ENCODE measurements at places on chromosomes 4 and X. TPM values are rescaled to one million over a fixed set of nuclear protein-coding genes. Genes with fewer than 3 reads are reported as not detected.
A peak's percentile ranks its signal among the peaks of the same experiment; 100 is the strongest.

GRCh38 chr4:182770259-182770995, 146.8 kb downstream of the DCTD start:
- no peak for DNase-seq

DNA sequence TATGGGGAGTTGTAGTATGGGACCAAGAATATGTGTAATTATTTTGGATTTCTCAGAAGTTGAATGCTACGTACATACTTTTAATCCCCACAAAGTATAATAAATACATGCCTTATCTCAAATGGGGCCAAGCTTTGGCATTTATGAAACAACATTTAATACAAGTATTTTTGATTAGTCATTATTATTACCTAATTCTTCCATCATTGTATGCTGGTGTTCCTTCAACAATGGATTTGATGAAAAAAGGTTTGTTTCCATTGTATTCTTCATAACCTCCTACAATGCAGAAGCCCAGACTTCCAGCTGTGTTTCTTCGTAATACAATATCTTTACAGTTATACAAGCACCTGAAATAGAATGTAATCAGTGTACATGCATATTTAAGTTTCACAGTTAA, 83.8 kb downstream of the FIP1L1 start:
- no peak for DNase-seq

- no peak for DNase-seq
These were observed 20.4 kb upstream of the FBXW7 start for GRCh38 chr4:152556283-152556682.

DNA sequence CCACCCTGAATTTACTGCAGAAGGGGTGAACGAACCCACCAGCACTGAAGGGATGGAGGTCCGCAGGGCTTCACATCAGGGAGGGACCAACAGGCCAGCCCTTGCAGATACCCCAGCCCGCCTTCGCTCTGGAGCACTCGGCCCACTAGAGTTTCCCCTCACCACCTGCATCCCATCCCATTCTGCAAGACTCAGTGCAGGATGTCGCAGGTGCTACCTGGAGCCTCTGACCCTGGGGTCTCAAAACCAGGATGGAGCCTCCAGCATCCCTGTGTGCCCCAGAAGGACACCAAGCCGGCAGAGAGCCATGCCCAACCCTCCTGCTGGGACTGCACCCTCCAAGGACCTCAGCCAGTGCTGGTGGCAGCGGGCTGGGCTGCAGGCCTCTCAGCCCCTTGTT, 57.6 kb upstream of the ADRA2C start:
- no peak for DNase-seq

- peak; percentile 40 for DNase-seq
These were observed 457.4 kb downstream of the CENPC start for GRCh38 chr4:67087897-67088296.

DNA sequence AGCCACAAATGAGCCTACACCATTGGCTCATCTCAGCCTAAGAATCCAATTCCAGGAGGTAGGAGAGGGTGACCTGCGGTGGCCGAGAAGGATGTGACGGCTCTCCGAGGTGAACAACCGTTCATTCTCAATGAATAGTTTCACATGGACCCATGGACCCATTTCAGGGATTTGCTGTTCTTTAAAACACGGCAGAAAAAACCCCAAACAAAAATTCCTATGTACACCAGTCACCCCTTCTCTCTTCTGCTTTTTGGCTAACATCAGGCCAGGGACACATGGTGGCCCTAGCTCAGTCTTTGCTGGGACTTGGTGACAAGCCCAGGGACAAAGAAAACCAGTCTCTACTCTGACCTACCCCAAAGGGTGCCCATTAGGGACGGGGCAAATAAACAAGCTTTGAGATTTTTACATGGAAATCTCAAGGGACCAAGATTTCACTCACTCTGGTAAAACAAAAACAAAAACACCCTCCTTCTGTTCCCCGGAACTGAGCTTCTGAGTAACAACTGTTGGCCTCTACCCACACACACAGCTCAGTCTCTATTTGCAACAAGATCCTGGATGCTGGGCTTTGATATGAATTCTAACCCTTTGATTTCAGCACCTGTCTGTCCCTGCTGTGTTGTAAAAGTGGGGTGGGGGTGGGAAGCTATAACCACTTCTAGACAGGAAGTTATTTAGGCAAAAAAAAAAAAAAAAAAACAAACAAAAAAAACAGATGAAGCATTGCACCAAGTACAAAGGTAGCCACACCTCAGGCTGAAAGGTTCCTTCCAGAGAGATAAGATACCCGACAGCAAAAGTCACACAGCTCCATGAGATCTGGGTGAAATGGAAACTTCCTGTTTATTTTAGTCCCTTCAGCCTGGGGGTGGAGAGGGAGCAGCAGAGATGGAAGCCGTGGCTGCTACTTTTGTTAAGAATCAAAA, 49.0 kb downstream of the DDX3X start:
- peak; percentile 43 for DNase-seq

DNA sequence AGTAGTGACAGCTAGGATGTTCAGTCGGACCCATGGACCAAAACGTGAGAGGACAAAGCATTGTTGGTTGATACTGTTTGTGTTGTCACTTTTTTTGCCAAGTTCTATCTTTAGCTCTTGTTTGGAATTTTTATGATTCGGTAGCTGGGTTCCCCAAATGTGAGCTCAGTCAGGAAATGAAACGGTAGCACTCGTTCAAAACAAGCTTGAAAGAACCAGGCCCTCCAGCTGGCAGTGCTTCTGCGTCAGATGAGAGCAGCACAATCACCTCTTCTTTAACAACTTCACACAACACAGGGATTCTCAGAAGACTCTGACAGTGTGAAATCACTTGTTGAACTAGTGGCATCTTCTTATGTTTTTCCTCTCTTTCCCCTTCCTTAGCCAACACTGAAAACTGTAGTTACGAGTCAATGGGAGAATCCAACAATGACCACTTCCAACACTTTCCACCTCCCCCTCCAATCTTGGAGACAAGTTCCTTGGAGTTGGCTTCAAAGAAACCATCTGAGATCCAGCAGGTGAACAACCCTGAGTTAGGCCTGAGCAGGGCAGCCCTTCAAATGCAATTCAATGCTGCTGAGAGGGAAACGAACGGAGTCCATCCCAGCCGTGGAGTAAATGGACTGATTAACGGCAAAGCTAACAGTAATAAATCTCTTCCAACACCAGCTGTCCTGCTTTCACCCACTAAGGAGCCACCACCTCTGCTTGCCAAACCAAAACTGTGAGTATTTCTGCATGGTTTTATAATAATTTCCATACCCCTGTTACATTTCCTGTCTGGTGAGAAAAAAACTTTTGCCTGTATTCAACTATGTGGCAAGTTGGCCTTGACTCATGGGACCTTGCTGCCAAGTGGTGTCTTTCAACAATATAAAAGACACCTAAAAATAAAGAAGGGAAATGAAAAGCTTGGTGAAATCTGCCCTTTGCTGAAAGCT, 214.6 kb downstream of the PALLD start:
- no peak for DNase-seq

- no peak for DNase-seq
These were observed 21.9 kb upstream of the FAM47C start for GRCh38 chrX:36986231-36986630.

DNA sequence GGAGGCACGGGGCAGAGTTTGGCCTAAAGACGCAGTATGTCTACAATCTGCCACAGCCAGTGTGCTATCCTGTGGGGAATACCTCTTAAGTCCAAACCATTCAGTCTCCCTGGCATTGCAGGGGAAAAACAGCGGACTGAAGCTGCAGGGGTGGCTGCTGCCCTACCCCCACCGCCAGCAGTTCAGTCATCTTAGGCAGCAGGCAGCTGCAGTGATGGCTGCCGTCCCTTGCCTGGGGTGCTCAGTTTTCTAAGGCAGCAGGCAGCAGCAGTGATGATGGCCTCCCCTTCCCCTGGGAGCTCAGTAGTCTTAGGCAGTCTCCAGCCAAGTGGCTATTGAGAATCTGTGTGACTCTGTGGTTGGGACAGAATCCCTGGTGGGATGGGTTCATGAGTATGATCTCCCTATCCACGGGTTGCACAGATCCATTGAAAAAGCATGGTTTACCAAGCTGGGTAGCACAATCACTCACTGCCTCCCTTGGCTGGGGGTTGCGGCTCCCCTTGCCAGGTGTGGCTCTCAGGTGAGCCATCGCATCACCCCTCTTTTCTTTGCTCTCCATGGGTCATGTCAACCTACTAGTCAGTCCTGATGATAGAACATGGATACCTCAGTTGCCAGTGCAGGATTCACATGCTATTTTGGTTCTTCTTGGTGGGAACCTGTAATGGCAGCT, 48.9 kb upstream of the GRID2 start:
- no peak for DNase-seq

DNA sequence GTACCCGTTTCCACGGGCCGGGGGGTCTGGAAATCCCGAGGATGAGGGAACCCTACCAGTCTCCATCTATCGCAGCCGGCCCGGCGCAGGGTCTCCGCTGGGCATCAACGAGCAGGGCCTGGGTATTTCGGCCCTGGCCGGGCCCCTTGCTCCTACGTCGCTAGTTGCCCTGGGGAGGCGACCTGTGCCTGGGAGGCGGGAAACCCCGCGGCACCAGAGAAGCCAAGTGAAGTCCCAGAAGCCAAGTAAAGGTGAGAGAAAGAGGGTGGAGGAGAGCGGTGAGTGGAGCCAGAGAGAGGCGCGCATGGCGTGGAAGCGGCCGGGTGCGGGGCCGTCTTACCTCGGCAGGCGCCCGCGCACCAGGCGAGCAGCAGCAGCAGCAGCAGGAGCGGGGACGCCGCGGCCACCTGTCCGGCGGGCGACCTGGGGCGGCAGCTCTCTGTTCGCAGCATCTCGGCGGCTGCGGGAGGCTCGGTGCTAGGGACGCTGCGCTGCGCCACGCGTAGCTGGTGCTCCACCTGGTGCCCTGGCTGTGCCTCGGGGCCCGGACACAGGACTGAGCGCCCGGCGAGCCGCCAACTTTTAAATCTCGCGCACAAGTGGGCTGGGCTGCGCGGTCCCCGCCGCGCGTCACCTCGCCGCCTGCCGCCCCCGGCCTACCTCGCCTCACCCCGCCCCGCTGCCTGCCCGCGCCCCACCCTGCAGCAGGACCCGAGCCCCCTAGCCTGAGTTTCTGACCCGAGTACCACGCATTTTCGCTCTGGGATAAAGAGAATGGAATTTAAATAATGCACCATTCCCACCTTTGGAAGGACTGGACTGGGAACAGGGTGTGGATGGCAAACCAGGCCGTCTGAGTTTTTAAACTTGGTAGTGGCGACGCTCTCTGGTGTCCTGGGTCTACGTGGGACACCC, at the start of gene NMU:
TSS of gene NMU (minus strand) at position 558 of the 915 bp plus-strand sequence. CDS start at position 452, 106 bp downstream.
- DNase-seq = peak; percentile 59

- DNase-seq = no peak
These were observed 662.2 kb upstream of the BOD1L1 start for GRCh38 chr4:14289708-14290107.

GRCh38 chrX:120755066-120755846, 120.4 kb downstream of the CT47B1 start:
- no peak for DNase-seq

DNA sequence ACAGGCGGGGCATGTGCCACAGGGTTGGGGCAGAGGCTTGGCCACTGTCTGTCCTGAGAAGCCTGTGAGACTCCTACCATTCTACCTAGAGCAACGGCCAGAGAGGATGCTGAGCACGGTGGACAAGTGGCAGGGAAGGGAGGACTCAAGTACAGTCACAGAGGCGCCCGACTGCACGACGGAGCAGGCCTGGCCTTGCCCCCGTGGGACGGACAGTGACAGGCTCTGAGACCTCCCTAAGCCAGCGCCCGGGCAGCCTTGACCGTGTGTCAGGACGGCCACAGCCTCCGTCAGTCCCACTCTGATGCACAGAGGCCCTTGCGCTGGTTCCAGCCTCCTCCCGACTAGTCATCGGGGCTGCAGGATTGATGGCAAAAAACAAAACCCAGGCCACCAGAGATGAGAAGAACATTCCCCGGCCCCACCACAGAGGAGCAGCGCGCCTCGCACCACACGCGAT, 36.7 kb upstream of the MXD4 start:
- no peak for DNase-seq

The CXorf65 gene
- total RNA-seq = 26.0 TPM

The TCP11X2 gene
- not detected for total RNA-seq

The PTTG2 gene
- not detected for total RNA-seq

The ARX gene
- not detected for total RNA-seq

The MAGEA10 gene
- total RNA-seq = not detected

The EVC gene
- total RNA-seq = 3.5 TPM

The GJB1 gene
- total RNA-seq = 0.31 TPM

The PIM2 gene
- total RNA-seq = 550 TPM

Data from activated T-cell treated with anti-CD3 and anti-CD28 coated beads, Interleukin-2, amount 50 U/mL, for 72 hours (primary cell).